ENCODE measurements at places on chromosomes 3 and 15.

DNA sequence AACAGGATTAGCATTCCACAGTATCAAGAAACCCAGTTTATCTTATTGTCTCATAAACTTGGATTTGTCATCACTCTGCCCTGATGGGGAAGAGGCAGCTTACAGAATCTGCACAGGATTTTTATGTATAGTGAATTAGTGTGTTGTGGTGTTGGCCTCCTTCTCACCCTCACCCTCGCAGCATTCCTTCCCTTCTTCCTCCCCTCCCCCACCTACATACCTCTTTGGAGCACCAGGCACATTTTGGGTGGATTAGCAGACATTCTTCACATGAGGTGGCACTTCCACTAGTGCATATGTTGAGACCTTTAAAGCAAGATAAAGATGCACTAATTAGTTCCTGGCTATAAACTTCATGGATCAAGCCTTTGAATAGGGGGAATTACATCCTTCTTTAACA is 13.9 kb downstream of the ITGB5 start:
- DNase-seq: no peak

- DNase-seq: peak; percentile 36
Measured at GRCh38 chr3:136146981-136147729, 49.0 kb downstream of the MSL2 start.

GRCh38 chr3:172692751-172693338 is 18.0 kb downstream of the NCEH1 start:
- DNase-seq: no peak

DNA sequence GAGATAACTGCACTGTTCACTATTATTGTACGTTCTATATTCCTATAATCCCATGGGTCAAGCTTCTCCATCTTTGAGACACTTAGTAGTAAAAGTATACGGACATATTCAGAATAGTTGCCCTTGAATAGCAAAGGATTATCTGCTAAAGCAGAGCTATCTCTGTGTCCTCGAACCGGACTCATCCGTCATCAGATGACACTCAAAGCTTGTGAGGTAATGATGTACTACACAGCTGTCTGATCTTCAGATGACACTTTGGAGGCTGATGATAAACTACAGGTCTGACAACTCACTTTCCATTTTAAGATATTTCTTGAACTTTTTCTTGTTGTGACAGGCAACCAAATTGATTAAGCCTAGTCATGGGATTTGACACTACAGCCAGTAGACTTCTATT is 240.2 kb downstream of the SCAPER start:
- no peak for DNase-seq

GRCh38 chr3:78951342-78951945 is 816.4 kb downstream of the ROBO1 start:
- DNase-seq: peak; percentile 32

GRCh38 chr3:115828401-115828800 is 205.1 kb downstream of the GAP43 start:
- no peak for DNase-seq

- no peak for DNase-seq
Measured at GRCh38 chr3:156518726-156519125, 36.2 kb downstream of the SSR3 start.

DNA sequence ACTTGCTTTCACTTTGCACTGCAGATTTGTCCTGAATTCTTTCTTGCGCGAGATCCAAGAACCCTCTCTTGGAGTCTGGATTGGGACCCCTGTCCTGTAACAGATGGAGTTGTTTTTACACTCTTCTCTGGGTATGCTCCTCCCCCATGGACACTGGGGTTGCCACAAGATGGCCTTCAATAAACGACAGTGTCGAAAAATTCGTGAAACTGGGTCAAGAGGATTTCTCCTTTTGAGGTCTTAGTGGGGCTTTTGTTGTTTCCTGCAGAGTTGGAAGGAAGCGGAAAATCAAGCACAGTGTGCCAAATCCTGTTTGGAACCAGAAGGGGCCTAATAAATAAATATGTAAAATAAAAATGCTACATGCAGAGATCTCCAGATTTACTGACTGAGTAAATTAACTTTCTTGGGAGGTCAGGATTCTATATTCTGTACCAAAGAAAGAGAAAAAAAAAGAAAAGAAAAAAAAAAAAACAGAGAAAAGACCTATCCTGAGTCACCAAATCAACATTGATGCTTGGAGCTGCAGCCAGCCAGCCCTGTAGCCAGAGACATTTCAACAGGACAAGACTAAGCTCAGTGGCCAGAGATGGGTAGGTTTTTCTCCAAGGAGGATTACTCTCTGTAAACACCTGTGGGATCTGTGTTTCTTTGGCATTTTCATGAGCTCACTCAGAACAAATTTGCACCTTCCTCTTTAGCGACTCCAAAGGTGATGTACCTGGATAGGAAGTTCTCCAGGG is 24.8 kb downstream of the CCDC80 start:
- no peak for DNase-seq

DNA sequence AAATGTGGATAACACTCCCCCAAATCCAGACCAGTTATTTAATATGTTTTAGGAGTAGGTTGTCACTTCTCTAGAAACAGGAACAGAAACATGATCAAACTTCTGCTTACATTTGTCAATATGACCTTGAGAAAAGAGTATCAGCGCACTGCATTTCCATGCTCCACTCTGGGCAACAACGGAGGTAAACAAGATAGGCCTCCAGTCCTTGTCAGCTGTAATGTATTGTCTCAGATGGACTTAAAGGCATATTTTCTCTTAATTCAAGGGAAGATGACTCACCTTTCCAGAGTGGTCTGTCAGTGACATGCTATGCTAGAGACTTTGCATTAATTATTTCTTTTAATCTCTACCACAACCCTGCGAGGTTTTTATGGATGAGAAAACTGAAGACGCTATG is 51.6 kb upstream of the TCF12 start:
- DNase-seq: no peak

DNA sequence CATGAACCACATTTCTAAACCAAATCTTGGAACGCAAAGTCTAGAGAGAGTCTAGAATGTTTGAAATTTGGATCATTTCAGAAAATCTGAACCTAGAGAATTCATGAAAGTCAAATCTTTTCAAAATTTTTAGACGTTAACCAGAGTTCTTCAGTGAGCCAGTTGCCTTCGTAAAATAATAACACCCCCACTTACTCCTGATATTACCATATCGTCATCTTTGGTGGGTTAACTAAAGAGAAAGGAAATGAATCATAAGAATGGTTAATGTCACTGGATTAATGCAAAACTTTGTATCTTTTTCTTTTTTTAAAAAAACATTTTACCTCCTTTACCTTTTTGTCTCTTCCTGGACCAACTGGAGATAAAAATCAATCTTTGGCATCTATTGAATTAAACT is 1.2 kb upstream of the ZBED2 start:
- DNase-seq: no peak

DNA sequence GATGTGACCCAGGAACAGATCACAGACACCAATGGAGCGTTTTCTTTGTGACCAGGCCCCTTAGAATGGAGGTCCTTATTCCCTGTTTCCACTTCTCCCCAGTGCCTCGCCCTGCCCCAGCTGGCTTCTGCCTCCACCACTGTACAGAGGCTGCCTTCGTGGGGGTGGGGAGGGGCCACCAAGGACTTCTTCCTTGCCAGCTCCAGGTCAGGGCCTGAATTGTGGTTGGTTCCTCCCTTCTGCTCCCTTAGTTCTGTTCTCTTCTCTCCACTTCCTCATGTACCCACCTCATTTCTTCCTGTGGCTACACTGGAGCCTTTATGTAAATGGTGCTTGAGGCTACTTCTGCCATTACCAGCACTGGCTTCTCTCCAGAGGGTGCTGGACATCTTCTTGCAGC is 16.4 kb downstream of the TGM4 start:
- DNase-seq: no peak

DNA sequence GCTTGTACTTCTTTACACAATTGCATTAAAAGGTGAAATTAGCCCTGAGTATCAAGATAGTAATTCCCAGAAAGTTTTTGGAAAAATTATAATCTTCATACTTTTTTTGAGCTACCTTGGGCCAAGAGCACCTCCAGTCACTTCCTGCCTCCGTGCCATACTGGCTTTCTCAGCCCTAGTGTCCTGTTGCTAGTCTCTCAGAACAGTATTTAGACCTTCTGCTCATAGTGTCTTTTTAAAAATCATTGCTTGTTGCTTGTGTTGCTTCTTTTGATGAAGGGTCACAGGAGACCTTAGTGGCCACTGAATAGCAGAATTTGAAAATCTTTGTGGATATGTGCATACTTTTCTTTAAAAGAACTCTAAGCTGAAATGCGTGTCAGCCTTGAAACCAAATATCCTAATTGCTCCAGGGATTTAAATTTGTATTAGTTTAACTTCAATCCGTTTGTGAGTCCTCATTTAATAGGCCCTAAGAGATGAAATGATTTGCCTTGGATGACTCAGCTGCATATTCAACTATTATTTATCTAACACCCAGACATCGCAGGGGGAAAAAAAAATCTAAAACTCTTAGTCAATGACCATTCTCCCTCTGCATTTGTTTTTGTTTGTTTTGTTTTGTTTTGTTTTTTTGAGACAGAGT is 29.1 kb upstream of the LXN start:
- DNase-seq: no peak

- no peak for DNase-seq
Measured at GRCh38 chr3:146177519-146177918, 16.5 kb upstream of the PLOD2 start.

DNA sequence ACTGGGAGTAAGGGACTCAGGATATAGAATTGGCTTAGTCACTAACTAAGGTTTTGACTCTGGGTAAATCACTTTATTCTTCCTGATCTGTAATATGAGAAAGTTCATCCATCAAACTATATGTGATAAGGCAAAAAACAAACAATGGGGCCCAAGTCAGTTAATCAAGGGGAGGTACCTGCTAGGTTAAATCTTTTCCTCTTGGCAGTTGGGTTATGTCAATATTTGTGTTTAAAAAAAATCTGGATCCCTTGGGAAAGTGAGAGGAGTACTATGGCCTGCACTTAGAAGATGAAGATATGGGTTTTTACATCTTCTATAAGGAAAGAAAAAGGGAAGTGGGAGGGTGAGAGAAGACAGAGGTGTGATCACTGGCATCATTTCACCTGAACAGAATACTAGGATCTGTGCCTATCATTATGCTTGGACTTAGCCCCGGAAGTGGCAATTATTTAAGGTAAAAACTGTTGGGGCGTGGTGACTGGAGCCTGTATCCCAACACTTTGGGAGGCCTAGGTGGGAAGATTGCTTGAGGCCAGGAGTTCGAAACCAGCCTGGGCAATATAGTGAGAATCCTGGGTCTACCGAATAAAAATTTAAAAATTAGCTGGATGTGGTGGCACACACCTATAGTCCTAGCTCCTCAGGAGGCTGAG is 2.8 kb upstream of the SLC28A2 start:
- no peak for DNase-seq

DNA sequence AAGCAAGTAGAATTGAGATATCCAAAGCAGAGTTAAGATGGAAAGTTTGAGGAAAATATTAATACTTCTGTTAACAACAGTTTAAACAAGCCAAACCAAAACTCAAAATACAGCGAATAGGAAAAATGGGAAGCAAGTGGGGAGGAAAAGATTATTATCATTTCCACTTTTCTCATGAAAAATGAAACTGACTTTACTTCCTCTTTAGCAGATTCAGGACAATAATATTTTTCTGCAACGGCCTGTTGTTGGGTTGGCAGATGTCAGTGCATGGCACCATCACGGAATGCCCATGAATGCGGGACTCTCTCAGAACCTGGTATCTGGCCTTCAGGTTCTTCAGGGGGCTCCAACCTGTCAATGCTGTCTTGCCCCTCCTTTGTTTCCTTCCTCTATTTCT is 11.1 kb downstream of the ANKUB1 start:
- DNase-seq: no peak

GRCh38 chr3:135246027-135246426 is 451.0 kb downstream of the EPHB1 start:
- DNase-seq: no peak

- no peak for DNase-seq
Measured at GRCh38 chr15:67760901-67761300, 64.4 kb upstream of the SKOR1 start.

- DNase-seq: no peak
Measured at GRCh38 chr3:15310491-15311370, 21.7 kb downstream of the SH3BP5 start.

- DNase-seq: no peak
Measured at GRCh38 chr3:112119962-112120836, 12.8 kb downstream of the GCSAM start.

- no peak for DNase-seq
Measured at GRCh38 chr15:89761929-89762328, 10.9 kb upstream of the MESP1 start.

DNA sequence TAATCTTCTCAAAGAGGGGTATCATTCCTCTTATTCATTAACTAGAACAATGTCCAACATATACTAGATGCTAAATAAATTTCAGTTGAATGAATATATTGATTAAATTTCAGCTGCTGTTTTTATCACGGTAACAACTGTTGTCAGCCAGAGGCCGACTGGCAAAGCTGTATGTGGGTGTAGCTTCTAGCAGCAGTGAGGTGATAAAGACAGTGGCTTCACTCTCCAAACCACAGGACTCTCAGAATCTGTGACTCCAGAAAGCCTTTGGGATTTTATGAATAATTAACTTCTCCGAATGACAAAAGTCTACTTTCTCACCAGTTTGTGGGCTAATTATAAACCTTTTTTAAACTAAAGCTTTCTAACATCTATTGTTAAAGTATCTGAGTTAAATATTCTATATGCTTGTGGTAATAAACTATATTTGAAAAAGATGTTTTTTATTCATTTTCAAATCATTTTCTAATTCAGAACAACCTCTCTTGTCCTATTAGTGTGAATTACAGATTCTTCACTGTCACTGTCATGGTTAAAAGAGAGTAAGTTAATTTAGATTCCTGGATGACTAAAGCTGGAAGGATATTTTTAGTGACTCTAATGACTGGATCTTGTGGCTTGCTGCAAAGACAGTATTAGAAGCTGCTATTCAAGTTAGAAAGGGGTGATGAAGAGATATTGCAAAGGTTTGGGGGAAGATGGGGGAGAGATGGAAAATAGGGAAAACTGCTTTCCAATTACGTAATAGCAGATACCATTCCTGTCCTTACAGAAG is 796.4 kb upstream of the ARPP21 start:
- no peak for DNase-seq

DNA sequence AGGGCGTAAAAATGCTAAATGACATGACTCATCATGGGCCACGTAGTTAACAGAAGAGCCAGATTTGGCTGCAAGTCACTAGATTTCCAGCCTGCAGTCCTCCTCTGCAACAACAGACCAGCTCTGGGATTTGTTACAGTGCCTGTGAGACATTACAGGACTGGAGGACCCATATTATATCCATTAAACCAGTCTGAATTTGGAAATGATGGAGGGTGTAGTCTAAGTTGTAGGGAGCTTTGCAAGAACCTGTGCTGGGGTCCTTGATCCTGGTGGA is 10.8 kb downstream of the ZNF774 start:
- peak; percentile 56 for DNase-seq

GRCh38 chr3:3589715-3590130 is 209.5 kb upstream of the LRRN1 start:
- no peak for DNase-seq

DNA sequence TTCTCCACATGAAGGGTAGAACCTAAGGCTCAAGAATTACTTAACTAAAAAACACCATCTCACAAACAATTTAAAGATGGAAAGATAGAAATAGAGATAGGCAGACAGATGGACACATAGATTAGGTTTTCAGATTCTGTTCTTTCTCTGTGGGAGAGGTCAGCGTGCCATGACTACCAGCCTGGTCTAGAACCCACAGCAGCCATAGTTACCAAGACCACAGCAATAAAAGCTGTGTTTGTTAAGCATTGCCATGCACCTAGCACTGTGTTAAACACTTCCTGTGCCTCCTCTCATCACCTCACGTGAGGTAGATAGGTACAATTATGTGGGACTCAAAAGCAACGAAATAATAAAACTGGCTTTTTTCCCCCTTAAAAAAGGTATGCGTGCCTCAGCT is 83.1 kb upstream of the TSEN2 start:
- DNase-seq: no peak

Measured in MG63 (cell line).